ENCODE measurements at places on chromosomes 5 and 9.

- DNase-seq: no peak
Observed at GRCh38 chr5:36664766-36665165, 58.4 kb downstream of the SLC1A3 start.

GRCh38 chr9:18703151-18703900, 229.4 kb downstream of the ADAMTSL1 start:
- DNase-seq: no peak

- no peak for DNase-seq
Observed at GRCh38 chr5:72611118-72611730, 104.0 kb upstream of the ZNF366 start.

DNA sequence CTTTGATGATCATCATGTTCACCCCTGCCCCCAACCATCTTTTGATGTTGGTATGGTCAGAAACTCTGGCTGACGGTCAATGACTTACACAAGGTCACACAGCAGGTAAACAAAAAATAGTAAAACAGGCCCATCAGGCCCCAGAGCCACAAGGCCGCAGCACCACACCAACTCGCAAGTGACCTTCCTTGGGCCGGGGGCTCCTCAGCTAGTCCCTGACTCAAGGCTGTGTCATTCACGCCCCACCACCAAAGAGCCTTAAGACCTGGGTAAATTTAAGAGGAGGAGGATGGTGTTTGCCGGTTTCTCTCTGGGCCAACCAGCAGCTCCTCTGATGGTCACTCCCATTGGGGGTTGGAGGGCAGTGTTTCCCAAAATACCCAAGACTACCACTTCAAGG, 55.8 kb downstream of the PSMB7 start:
- no peak for DNase-seq

GRCh38 chr9:1528456-1528855, 478.3 kb downstream of the DMRT2 start:
- DNase-seq: no peak

DNA sequence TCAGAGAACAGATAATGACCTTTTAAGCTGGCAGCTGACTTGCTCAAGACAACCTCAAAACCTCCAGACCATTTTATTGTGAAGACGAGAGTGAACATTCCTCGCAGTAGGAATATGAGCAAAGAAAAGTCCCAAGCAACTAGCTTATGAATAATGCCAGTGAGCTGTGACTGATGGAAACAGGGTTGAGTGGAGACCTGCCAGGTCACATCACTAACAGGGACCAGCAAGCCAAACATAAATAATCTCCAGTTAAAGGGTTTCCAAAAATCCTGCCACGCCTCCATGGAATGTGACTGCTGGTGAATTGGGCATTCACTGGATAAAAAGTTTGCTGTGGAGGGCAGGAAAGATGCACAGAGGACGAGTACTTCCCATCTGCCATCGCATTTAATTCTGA, 185.4 kb downstream of the CRB2 start:
- no peak for DNase-seq

GRCh38 chr9:115107701-115108100, 10.3 kb downstream of the TNC start:
- DNase-seq: no peak

DNA sequence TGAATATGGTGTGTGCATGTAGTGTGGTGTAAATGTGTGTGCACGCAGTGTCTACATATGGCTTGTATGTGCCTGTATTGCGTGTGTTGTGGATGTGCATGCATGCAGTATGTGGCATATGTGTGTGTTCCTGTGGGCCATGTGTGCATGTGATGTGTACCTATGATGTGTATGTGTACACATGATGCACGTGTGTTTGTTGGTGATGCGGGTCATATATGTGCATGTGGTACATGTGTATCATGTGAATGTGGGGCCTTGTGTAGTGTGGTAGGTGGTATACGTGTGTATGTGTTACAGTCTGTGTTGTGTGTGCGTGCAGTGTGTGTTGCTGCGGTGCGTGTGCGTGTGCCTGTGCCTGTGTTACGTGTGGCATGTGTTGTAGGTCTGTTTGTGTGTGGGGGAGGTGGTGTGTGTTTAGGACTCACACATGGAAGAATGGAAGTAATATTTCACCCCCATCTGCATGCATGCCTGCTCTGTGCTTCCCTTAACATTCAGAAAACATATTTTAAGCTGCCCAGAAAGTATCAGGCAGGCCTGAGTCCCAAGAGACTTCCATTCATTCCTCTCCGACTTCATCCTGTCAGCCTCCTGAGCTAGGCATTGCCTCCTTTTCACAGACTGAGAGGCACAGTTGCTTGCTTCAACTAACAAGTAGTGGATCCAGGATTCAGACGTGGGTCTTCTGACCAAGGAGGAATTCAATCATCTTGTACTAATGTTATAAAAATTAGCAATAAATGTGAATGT, 55.4 kb upstream of the RUFY1 start:
- no peak for DNase-seq

GRCh38 chr5:136064510-136064909, 35.7 kb downstream of the TGFBI start:
- DNase-seq: no peak

DNA sequence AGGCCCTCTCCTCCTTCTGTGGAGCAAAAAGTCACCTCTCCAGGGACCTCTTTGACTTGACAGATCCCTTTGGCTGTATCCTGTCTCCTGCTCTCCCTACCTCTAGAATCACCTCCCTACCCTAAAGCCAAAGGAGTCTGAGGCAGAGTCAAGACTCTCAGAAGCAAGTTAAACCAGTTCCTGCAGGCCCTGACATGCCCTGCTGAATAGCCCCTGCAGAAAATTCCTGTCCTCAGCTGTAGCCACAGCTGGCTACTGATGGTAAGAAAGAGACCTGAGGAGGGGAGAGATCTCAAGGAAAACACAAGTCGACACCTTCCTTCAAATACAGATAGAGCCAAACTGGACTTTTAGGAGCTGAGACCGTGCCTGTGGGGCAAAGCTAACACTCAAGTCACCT, 23.7 kb upstream of the UBAP2 start:
- DNase-seq: no peak

GRCh38 chr9:75810063-75810462, 80.4 kb upstream of the PCSK5 start:
- DNase-seq: no peak

DNA sequence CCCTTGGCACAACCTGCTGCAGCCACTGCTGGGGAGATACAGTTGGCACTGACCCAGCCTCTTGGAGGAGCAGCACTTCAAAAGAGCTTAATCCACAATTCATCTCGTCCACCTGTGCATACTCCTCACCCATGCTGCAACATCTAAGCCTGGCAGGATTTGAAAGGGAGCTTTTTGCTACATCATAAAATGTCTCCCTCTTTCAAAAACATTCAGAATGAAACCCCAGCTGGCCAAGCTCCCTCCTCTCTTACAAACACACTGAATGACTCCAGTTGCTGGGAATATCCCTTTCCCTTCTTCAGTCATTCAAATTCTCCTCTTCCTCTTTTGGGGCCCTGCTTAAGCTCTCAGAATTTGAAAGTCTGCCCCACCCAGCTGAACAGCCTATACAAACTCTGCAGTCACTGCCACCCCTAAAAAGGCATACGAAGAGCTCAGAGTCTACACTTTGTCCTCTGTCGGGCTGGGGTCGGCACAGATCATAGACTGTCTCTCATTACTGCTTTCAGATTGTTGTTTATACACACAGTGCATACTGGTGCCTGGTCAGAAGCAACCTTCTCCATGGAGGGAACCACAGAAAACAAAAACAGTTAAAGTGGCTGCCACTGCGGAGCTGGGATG, 8.8 kb upstream of the C5orf15 start:
- DNase-seq: no peak

- DNase-seq: no peak
Observed at GRCh38 chr9:18585996-18586395, 112.0 kb downstream of the ADAMTSL1 start.

DNA sequence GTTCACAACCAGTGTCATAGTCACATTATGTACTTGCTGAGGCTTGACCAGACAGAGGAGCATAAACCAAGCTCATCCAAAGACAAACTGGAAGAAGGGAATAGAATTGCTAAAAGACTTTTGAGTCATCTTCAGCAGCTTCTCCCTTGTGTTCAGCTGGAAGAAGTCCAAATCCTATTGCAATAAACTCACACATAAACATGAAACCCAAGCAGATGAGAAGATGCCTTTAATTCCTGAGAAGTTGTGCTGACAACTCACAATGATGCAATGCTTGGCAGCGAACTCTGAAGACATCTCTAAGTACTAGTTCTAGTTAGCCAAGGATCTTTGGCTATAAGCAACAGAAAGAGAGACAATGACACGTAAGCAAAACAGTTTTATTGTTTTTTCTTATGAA, 642.1 kb downstream of the KCTD16 start:
- no peak for DNase-seq

- no peak for DNase-seq
Observed at GRCh38 chr9:112437406-112437805, 49.2 kb upstream of the KIAA1958 start.

- no peak for DNase-seq
Observed at GRCh38 chr9:116251366-116251765, 97.8 kb downstream of the PAPPA start.

- no peak for DNase-seq
Observed at GRCh38 chr5:133385346-133385745, 227.0 kb downstream of the FSTL4 start.

DNA sequence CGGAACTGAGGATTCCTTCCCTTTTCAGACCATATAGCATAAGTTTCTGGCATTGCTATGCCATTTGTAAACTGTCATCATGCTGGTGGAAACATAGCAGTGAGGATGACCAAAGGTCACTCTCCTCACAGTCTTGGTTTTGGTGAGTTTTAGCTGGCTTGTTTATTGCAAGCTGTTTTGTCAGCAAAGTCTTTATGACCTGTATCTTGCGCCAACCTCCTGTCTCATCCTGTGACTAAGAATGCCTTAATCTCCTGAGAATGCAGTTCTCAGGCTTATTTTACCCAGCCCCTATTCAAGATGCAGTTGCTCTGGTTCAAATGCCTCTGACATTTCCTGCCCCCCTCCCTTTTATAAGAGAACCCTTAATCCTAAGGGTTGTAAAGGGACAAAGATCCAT, 26.7 kb upstream of the GRIA1 start:
- DNase-seq: no peak

GRCh38 chr5:95925378-95925744, 36.3 kb downstream of the ELL2 start:
- DNase-seq: no peak

- no peak for DNase-seq
Observed at GRCh38 chr5:160152287-160152686, 33.0 kb upstream of the PWWP2A start.
